ENCODE measurements at places on chromosomes 3 and 15.

DNA sequence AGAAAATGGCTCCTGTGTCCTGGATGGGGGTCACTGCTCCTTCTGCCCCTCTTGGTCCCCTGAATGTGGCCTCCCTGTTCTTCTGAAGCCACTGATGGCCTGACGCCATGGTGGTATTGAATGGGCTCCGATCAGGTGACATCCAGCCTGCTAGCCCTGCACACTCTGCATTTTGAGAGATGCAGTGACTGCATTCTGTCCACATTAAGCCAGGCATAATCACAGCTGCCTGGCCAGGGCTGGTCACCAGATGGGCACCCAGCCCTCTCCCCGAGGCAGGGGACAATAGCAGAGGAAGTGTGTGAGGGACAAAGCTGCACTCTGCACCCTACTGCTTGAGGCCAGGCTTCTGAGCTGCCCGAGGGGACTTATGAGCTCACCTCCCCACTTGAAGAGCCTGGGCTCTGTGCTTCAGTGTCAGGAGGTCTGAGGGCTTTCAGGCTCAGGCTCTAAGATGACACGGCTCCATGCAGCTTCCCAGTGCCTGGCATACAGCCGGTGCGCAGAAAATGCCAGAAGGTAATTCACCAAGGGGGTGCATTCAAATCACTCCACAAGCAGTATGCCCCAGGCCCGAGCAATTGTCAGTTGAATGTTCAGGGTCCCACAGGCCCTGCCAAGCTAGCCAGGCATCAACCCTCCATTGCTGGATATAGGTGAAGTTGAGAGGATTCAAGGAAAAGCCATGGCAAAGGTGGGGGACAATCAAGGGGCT, 56.8 kb downstream of the WNT7A start:
- DNase-seq, result no peak

- no peak for DNase-seq
These were observed 467.1 kb upstream of the EPHA6 start for GRCh38 chr3:96347289-96347688.

GRCh38 chr3:196932600-196932999, 9.7 kb downstream of the NCBP2 start:
- DNase-seq, result no peak

- DNase-seq, result no peak
These were observed 27.8 kb downstream of the DPH3 start for GRCh38 chr3:16236856-16237393.

GRCh38 chr15:83869341-83869740, 215.4 kb downstream of the ADAMTSL3 start:
- DNase-seq, result peak; percentile 59

GRCh38 chr3:185649414-185649813, 63.3 kb downstream of the SENP2 start:
- peak; percentile 47 for DNase-seq

All from islet precursor cell (in vitro differentiated cells).